ENCODE measurements at places on chromosomes 3 and 15. TPM values are rescaled to one million over a fixed set of nuclear protein-coding genes. Genes with fewer than 3 reads are reported as not detected.
A peak's percentile ranks its signal among the peaks of the same experiment; 100 is the strongest.

LRRIQ4 gene
- not detected for total RNA-seq

SI gene
- total RNA-seq, result not detected

WNT7A gene
- not detected for total RNA-seq

SYNM gene
- 211 TPM for total RNA-seq

COX17 gene
- total RNA-seq, result 93.9 TPM

NPAP1 gene
- not detected for total RNA-seq

COL6A6 gene
- total RNA-seq, result 4.0 TPM

IL17RE gene
- total RNA-seq, result 0.89 TPM

JMJD7 gene
- total RNA-seq, result 11.7 TPM

FOXL2NB gene
- total RNA-seq, result not detected

CPA3 gene
- total RNA-seq, result 5.1 TPM

- H3K4me3 ChIP-seq, result no peak overlapping the region
- no peaks in the 10 kb centered on the region for H3K36me3 ChIP-seq
- no peaks in the 10 kb centered on the region for H3K4me1 ChIP-seq
- H3K27me3 ChIP-seq, result no peaks in the 10 kb centered on the region
- no peak overlapping the region for H3K27ac ChIP-seq
- peak; percentile 44 for DNase-seq
Observed at GRCh38 chr3:46615976-46616375, 3.7 kb downstream of the FAM240A start.

GRCh38 chr3:171953301-171954022 is 85.9 kb upstream of the FNDC3B start:
- no peaks in the 10 kb centered on the region for H3K27me3 ChIP-seq
- no peak overlapping the region for H3K27ac ChIP-seq
- no peak for DNase-seq
- H3K36me3 ChIP-seq, result no peaks in the 10 kb centered on the region
- H3K4me1 ChIP-seq, result no peaks in the 10 kb centered on the region
- H3K4me3 ChIP-seq, result no peak overlapping the region

DNA sequence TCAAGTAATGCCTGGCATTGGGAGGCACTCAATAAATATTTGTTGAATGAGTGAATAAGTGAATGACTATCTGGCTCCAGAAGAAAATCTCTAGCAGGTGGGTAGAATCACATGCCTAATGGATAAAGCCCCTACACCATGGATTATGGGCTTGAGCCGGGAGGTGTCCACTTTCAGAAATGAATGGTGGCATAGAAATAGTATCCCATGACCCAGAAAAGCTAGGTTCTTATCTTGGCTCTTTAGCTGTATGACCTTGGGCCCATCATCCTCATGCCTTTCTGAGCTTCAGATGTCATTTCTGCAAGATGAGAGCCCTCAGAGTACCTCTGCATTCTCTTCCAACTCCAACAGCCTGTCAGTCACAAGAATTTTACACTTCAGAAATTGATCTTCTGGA is 37.3 kb upstream of the TNIK start:
- H3K36me3 ChIP-seq, result no peaks in the 10 kb centered on the region
- H3K27ac ChIP-seq, result no peak overlapping the region
- DNase-seq, result no peak
- no peak overlapping the region for H3K4me3 ChIP-seq
- no peaks in the 10 kb centered on the region for H3K27me3 ChIP-seq

DNA sequence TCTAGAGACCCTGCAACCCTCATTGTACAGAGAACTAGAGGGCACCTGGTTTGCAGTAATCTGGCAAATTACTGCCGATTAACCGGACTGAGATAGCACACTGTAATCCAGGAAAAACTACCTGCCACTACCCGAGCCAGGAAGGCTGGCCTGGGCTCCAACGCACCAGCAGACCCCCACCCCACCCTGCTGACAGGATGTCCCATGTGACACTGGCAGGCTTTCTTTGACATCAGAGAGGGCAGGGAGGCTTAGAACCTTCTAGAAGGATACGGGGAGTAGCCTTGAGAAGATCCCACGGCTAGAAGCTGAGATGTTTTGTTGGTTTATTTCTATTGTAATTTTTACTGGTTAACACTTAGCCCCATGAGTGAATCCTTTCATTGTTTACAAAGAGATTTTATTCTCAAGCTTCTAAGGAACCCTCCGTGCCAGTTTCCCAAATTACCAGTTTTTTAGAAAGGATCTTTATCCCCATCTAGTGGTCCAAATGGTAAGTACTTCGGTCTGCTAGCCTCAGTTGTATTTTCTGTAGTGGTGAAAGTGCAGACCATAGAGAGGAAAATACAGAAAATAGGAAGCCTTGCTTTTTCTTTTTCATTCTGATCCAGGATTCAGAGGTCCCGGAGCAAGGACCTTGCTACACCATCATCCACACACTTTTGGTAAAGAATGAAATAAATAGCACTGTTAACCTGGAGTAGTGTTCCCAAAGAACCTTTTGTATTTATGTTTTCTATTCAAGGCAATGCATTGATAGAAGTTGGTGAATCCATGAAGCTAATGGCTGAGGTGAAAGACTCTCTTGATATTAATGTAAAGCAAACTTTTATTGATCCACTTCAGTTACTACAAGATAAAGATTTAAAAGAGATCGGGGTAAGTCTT is 81.9 kb upstream of the ADAMTSL3 start:
- no peaks in the 10 kb centered on the region for H3K36me3 ChIP-seq
- H3K4me1 ChIP-seq, result no peaks in the 10 kb centered on the region
- no peak for DNase-seq
- H3K27ac ChIP-seq, result no peak overlapping the region
- H3K4me3 ChIP-seq, result no peak overlapping the region

GRCh38 chr15:68578175-68578979 is 416 bp upstream of the CORO2B start:
- peaks cover 27% of the 10 kb centered on the region for H3K4me1 ChIP-seq
- DNase-seq, result peak; percentile 86
- no peaks in the 10 kb centered on the region for H3K36me3 ChIP-seq
- H3K4me3 ChIP-seq, result peak overlapping the region; percentile 58
- peak overlapping the region; percentile 88 for H3K27ac ChIP-seq

DNA sequence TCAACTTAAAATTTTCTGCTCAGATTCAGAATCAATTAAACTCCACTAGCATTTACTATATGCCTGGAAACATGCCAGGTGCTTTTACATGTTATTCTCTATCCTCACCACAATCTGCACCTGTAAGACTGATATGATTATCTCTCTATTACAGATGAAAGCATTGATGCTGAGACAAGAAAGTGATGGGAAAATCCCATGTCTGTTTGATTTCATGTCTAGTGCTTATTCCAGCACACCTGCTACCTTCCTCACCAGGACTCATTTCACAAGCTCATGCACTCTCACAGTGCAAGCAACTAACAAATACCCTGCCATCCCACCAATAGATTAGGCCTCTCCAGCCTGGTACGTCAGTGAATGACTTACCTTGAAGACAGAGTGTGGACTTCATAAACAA is 25.0 kb upstream of the BCL6 start:
- DNase-seq, result no peak
- H3K27me3 ChIP-seq, result no peaks in the 10 kb centered on the region
- no peaks in the 10 kb centered on the region for H3K4me1 ChIP-seq
- H3K27ac ChIP-seq, result no peak overlapping the region
- H3K36me3 ChIP-seq, result no peaks in the 10 kb centered on the region
- H3K4me3 ChIP-seq, result no peak overlapping the region

DNA sequence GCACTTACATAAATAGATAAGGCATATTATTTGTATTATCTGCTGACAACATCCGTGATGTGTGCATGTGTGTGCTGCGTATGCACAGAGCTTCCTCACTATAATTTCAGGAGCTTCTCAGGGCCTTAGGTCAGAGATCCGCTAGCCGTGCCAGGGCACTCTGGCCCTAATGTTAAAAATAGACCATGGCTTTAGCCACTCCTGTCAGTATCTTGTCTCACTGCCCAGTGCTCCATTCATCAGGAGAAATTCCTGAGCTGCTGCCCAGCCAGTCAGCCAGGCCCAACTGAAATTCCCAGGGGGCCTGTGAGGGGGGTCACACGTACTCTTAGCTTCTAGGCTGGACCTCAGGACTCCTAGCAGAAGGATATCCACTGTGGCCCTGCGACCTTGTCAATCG is 70.0 kb upstream of the ABHD2 start:
- DNase-seq, result peak; percentile 75
- no peaks in the 10 kb centered on the region for H3K4me1 ChIP-seq
- H3K36me3 ChIP-seq, result no peaks in the 10 kb centered on the region
- H3K27me3 ChIP-seq, result no peaks in the 10 kb centered on the region

DNA sequence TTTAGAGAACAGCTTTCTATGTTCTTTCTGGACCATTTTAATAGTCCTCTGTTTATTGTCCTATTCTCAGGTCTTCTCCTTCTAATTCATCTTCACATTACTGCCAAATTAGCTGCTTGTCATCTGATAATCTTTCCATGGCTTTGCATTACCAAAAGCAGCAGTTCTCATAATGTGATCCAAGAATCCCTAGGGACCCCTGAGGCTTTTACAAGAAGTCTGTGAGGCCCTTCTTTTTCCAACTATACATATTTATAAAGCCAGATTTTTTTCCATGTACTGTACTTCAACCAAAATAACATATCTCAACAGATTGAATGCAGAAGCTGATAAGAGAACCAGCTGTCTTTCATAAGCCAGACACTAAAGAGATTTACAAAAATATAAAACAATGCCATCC is 162.5 kb upstream of the BFSP2 start:
- no peaks in the 10 kb centered on the region for H3K36me3 ChIP-seq
- no peak for DNase-seq
- H3K4me3 ChIP-seq, result no peak overlapping the region
- no peak overlapping the region for H3K27ac ChIP-seq

- no peaks in the 10 kb centered on the region for H3K4me1 ChIP-seq
- H3K27ac ChIP-seq, result no peak overlapping the region
- H3K36me3 ChIP-seq, result no peaks in the 10 kb centered on the region
- no peaks in the 10 kb centered on the region for H3K27me3 ChIP-seq
Observed at GRCh38 chr15:59953392-59953883, 50.7 kb upstream of the FOXB1 start.

DNA sequence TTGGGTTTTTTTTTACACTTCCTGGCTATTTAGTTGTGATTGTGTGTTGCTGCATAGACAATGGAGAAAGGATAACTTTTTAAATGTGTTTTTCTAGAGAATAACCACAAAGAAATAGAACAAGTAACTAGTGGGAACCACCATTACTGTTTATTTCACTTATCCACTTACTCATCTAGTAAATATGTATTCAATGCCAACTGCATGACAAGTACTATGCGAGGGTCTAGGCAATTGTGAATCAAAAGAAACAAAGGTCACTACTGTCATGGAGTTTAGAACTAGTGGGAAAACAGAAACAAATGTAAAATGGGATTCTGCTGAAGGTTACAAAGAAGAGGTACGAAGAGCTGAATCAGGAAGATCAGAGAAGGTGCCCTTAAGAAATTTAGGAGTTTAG is 600.9 kb upstream of the ROBO2 start:
- no peak overlapping the region for H3K4me3 ChIP-seq
- no peaks in the 10 kb centered on the region for H3K4me1 ChIP-seq
- H3K36me3 ChIP-seq, result no peaks in the 10 kb centered on the region
- H3K27me3 ChIP-seq, result no peaks in the 10 kb centered on the region
- H3K27ac ChIP-seq, result no peak overlapping the region

DNA sequence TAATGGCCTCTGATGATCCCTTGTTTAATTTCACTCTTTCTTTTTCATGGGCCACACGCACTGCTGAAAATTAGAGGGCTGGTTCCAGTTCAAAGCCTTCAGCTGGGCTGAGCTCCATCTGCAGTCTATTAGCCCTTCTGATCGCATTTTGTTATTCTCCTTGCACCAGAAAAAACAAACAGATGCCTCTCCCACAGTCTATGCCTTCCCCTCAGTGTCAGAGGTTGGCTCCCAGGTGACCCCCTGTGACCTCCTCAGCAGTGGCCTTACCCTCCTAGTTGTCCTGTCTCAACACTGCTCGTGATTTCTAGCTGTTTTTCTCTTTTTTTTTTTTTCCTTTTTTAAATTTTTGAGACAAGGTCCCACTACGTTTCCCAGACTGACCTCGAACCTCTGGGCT is 77.1 kb upstream of the PRTG start:
- H3K27ac ChIP-seq, result no peak overlapping the region
- no peak for DNase-seq
- H3K4me3 ChIP-seq, result no peak overlapping the region
- no peaks in the 10 kb centered on the region for H3K4me1 ChIP-seq
- no peaks in the 10 kb centered on the region for H3K36me3 ChIP-seq

DNA sequence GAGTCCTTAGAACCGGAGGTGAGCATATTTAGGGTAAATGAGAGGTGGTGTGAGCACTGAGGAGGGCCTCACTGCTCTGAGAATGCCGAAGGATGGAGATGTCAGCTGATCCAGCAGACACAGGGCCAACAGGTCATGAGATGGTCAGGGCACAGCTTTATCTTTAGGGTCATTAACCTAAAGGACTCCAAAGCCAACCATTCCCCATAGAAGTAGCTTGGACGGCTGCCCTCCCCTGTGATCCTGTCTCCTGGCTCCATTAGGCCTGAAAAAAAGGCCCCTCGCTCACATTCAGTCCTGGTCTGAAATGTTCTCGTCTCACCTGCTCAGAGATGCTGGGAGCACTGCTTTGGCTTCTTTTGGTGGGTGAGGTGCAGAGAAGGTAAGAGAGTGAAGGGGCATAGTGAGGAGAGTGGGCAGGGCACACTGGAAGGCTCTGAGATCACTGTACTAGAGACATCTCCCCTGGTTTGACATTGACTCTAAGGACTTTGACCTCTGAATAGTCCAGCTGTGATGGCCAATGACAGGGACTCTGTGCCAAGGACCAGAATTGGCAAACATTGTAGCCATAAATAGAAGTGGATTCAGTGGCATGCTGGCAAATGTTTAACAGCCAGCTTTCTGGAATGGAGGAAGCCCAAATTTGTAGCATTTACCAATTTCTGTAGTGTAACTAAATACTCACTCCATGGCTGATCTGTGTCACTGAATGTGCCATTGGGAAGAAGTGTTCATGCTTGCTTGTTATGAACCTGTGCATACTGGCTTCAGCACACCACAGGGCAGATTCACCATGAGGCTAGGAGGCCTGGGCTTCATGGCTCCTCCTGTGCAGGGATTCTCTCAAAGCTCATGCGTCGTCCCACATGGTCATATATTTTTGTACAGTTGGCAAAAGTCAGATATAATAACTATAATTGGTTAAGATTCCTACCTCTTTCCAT is 76.2 kb upstream of the MRPS22 start:
- no peaks in the 10 kb centered on the region for H3K4me1 ChIP-seq
- H3K36me3 ChIP-seq, result no peaks in the 10 kb centered on the region
- no peak overlapping the region for H3K27ac ChIP-seq
- no peaks in the 10 kb centered on the region for H3K27me3 ChIP-seq
- no peak for DNase-seq
- no peak overlapping the region for H3K4me3 ChIP-seq

- no peaks in the 10 kb centered on the region for H3K27me3 ChIP-seq
- H3K27ac ChIP-seq, result peak overlapping the region; percentile 98
- peak overlapping the region; percentile 38 for H3K4me3 ChIP-seq
Observed at GRCh38 chr3:141412087-141412935, 44.0 kb downstream of the ZBTB38 start.

GRCh38 chr15:92810418-92811138 is 89.5 kb upstream of the CHD2 start:
- peak overlapping the region; percentile 57 for H3K4me3 ChIP-seq
- no peaks in the 10 kb centered on the region for H3K4me1 ChIP-seq
- no peaks in the 10 kb centered on the region for H3K27me3 ChIP-seq
- peak overlapping the region; percentile 95 for H3K27ac ChIP-seq
- no peaks in the 10 kb centered on the region for H3K36me3 ChIP-seq

GRCh38 chr3:124883766-124884473 is 3.2 kb downstream of the ITGB5 start:
- H3K27me3 ChIP-seq, result no peaks in the 10 kb centered on the region
- H3K4me1 ChIP-seq, result peaks cover 50% of the 10 kb centered on the region
- DNase-seq, result no peak
- H3K36me3 ChIP-seq, result no peaks in the 10 kb centered on the region
- no peak overlapping the region for H3K27ac ChIP-seq
- H3K4me3 ChIP-seq, result no peak overlapping the region

GRCh38 chr3:85297291-85297690 is 338.5 kb downstream of the CADM2 start:
- H3K4me1 ChIP-seq, result no peaks in the 10 kb centered on the region
- DNase-seq, result no peak
- no peaks in the 10 kb centered on the region for H3K36me3 ChIP-seq
- H3K27me3 ChIP-seq, result no peaks in the 10 kb centered on the region
